ENCODE measurements at places on chromosomes 7 and 10.

DNA sequence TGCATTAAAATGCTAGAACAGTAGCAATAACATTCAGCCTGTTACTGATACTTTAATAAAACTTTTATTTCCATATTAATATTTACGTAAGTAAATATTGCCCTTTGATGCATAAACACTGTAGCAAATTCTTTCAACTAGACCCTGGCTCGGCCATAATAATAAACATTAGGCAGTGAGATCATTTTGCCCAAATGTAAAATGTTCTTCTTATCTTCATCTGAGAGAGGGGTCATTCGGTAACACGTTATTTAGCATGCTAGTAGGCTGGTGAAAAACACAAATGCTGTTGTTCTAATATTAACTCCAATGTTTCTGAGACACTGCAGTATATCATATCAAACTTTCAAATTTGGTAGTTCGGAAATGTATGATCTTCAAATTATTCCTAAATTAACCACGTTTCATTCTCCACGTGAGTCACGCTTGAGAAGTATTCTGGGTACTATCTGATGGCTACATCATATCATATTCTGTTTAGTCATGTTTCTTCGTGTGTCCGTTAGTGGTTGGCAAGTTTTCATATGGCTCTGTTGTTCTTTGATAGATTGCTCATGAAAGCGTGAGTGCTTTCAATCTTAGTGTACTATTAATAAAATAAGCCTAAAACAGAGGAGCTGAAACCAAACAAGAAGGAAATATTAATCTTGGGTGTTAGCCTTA is 145.8 kb downstream of the NSUN6 start:
- DNase-seq, result no peak

DNA sequence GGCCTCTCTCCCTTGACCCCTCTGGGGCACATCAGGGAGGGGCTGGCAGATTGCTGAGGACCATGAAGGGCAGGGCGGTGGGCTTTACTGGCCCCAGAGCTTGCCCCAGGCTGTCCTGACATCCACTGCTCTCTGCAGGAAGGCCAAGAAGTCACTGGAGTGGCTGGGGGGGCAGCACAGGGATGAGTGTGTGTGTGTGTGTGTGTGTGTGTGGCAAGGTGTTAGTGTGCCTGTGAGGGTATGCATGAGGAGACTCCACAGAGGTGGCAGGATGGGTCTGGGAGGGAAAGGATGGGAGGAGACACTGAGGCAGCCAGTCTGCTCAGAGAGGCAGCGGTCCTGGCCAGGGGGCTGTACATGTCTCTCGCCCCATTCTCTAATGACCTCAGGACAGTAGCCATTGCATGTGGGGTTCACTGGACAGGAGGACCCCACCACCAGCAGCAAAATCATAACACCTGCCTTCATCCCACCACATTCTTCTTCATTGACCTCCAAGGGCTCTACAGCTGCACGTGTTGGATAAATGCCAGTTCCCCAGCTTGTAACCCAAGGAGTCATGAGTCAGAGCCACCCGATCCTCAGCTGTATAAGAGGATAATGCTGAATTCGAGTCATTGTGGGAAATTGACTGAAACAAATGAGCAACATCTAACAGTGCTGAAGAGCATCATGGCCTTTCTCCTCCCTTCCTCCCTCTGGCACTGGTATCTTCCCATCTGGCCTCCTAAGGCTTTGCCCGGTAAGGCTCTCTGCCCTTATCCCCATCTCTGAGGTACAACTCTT is 720.5 kb downstream of the GRID1 start:
- DNase-seq, result no peak

DNA sequence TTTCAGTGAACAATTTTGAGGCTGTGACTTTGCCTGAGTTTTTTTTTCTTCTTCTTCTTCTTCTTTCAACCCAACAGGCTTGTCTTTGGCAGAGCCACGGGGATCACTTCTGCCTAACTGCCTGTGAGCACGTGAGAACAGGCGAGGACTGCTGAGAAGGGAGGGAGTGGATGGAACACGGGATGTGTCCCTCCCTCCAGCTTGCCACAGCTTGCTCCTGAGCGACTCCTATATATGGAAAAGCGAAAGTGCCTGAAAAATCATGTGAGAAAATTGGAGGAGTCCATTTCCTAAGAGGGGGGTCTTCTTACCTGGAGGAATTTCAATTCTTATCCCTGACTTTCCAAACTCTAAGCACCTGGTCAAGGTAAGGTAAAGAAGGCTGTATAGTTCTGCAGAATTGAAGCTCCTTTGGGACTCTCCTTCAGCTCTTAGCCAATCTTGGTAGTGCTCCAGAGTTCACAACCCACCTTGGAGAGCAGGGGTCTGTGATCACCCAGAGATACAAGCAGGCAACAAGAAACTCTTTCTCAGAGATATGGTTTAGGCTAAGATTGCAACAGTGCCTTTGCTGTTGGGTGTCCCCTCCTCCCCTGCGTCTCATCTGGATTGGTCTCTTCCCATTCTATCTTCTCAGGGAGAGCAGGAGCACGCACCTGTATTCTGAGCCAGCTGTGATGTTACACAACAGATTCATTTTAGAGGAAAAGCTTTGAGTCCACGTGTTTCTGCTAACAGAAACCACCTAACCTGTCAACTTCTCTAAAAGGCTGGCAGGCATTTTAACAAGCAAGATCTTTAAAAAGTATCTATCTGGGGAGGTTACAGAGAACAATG is at the start of gene MAT1A:
TSS of gene MAT1A (minus strand) at position 208 of the 837 bp plus-strand sequence. CDS start 235 bp downstream, outside the sequence.
- no peak for DNase-seq

DNA sequence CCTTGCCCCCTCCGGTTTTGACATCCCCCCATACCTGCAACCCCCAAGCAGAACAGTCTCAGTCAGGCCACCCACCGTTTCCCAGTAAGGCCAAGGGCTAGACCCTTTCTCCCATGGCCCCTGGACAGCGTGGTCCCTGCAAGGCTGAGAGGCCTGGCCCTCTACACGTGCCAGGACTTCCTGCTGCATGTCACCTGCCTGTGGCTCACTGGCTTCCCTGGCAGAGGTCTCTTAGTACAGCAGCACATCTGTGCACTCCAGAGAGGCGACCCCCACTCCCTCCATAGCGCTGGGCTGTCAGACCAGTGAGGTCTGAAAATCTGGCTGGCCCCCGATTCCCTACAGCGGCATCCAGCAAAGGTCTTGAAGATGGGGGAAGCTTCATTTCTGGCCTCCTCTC is 26.4 kb upstream of the JAKMIP3 start:
- DNase-seq, result no peak

DNA sequence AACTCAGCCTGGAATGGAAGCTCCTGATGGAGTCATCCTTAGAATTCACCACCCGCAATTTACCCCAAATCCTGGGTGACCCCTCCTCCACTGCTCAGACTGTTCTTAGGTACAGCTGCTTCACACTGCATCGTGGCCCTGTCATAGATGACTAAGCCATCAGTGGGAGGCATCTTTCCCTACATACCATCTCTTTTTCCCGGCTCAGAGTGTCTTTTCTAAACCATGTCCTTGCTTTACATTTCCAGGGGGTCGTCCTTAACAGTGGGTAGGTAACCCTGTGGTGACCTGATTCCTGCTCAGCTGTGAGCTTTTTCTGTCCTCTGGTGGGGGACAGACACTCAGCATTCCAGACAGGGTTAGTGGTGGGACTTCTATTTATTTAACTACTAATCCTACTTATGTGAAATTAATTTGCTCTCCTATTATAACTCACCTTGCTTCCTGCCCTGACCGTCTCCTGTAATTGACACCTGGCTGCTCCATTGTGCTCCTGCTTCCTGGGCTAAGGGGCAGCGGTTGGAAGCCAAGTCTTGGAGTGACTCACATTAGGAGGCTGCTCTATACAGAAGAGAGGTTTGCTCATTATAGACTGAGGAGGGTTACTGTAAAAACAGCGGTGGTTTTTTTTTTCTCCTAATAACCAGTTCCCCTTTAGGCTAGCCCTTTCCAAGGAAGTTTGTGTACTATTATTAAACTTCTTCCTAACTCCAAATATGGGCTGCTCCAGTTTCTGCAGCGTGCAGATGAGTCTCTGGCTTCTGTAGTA is 40.6 kb downstream of the PYROXD2 start:
- no peak for DNase-seq

DNA sequence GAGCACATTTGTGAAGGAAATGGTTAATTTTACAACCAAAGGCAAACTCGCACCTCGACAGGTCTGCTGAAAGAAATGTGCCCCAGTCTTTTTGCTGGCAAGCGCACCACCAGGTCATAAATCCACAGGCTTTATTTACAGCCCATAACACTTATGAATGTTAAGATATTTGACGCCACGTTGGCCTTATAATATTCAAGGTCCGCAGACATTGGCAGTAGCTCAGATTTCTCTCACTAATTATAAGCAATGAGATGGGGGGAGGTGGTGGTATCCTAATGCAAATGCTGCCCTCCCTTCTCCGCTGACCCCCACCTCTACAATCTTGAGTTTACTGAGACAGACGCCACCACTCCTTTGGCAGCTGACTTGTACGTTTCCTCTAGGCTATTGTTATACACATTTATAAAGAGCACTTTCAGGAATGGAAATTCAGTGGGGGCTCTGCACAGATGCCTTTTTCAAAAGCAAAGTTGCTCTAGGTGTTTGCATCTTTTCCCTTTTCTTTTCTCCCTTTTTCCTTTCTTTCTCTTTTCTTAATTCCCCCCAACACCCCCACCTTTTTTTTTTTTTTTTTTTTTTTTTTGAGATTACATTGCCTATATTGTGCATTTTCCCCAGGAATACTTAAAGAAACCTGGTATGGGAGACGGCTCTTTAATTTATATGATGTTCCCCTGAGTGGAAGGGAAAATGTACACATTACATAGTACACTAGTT is 6.7 kb downstream of the TCF7L2 start:
- no peak for DNase-seq

GRCh38 chr10:95373660-95374059 is 82.9 kb upstream of the PDLIM1 start:
- no peak for DNase-seq

GRCh38 chr7:77812290-77812685 is 13.7 kb downstream of the PHTF2 start:
- DNase-seq, result no peak

GRCh38 chr7:114530057-114530611 is 115.5 kb downstream of the FOXP2 start:
- no peak for DNase-seq

- DNase-seq, result no peak
Observed at GRCh38 chr7:148819697-148820360, 64.3 kb downstream of the EZH2 start.

- no peak for DNase-seq
Observed at GRCh38 chr10:58576751-58577436, 64.2 kb downstream of the BICC1 start.

DNA sequence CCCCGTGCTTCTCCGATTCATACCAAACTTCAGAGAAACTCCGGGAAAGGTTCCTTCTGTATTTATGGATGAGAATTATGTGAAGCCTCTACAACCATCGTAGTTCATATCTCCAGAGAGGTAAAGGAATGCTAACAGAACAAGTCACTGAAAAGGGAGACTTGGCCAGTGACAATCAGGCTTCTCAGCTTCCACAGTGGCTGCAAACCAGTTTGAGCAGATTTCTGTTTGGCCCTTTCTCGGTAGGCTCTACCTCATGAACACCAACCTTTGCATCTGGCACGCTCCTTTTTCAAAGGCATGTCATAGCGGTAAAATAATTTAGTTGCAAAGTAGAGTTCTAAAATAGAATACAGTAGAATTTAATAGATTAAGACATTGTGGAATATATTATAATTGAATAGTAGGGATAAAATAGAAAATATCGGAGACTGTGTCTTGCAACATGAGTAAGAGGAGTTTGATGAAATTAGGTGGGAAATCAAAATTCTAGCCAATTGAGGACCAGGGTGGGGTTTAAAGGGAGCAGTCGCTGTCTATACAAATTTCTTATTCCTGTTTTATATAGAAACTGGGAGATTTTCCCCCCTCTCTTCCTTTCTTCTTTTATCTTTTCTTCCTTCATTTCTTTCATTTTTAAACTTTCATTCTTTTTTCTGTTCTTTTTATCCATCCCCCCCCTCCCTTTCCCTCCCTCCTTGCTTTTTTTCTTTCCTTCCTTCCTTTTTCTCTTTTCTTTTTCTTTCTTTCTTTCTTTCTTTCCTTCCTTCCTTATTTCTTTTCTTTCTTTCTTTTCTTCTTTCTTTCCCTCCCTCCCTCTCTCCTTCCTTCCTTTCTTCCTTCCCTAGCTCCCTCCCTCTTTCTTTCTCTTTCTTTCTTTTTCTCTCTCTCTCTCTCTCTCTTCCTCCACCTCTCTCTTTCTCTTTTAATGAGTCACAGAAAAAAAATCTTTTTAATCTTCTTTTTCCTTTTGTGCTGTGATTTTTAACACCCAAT is 161.5 kb upstream of the KLF6 start:
- DNase-seq, result no peak

DNA sequence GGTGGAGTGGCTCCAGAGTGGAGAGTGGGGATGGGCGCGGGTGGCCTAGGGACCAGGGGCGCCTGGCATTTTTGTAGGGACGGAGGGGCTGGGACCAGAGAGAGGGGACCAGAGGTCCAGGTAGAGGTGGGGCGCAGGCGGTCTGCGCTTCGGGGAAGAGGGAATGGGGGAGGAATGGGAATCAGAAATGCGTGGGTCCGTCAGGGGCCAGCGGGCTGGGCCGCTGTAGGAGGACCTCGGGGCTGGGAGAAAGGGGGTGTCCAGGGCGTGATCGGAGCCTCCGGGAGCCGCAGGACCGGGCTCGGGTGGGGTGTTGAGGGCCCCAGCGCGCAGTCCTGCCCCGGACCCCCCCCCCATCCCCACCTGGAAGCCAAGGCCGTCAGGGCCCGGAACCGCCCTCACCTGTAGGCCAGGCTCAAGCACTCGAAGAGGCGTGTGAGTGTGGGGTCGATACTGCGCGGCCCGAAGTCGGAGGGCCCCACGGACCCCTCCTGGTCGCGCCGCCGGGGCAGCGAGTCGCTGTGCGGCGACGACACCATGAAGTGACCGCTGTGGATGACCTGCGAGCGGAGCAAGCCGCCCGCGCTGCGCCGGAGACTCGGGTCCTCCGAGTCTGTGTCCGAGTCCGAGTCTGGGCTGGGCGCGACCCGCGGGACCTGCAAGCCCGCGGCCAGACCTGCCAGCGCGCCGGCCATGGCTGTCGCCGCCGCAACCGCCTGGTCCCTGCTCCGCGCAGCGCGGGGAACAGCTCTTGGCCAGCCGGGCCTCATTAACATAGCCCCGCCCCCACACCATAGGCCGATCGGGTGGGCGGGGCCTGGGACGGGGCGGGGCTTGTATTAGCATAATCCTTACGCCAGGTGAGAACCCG is at the start of gene MLXIPL:
TSS of gene MLXIPL (minus strand) at position 725 of the 871 bp plus-strand sequence. CDS start at position 695, 30 bp downstream.
- peak; percentile 22 for DNase-seq

- no peak for DNase-seq
Observed at GRCh38 chr10:113316506-113316905, 236.3 kb upstream of the HABP2 start.

GRCh38 chr7:91168871-91169829 is 95.1 kb upstream of the FZD1 start:
- DNase-seq, result no peak

Data from activated CD8-positive, alpha-beta memory T cell treated with anti-CD3 and anti-CD28 coated beads for 1 hour (primary cell).